Hepatic stellate cell (primary cell): ENCODE measurements at places on chromosomes 5 and 9.
A peak's percentile ranks its signal among the peaks of the same experiment; 100 is the strongest.

- no peak for DNase-seq
Measured at GRCh38 chr5:85893996-85894395, 723.7 kb upstream of the COX7C start.

DNA sequence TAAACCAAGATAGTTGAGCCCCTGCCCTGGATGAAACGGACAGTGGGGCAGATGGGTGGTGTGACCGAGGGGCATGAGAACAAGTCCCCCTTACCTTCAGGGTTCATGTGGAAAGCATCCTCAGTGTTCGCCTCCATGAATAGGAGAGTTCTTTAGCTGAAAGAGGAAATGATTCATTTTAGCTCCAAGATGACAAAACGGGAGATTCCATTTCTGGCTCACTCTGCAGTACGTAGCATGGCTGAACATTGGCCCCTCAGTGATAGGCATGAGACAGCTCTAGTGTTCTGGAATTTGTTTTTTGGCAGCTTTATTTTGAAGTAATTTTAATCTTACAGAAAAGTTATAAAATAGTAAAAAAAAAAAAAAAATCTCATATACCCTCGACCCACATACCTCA lies 70.2 kb upstream of the AGXT2 start:
- peak; percentile 14 for DNase-seq

DNA sequence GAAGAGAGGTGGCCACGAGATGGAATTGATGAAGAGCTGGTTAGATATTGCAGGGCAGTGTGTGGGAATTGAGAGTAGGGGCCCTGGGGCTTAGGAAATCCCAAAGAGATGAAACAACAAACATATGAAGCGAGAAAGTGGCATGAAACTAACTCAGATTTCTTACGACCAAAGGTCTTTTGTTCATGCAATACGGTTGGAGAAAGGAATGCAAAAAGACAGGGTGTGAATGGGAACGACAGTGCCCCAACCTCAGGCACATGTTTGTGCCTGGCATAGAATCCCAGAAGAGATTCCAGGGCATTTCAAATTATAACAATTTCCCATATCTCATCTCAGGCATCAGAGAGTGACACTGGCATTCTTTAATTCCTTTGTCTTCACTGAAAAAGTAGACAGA lies 199.2 kb downstream of the ACTL7B start:
- DNase-seq: no peak

- DNase-seq: no peak
Measured at GRCh38 chr5:138303372-138303771, 28.2 kb downstream of the CDC25C start.

DNA sequence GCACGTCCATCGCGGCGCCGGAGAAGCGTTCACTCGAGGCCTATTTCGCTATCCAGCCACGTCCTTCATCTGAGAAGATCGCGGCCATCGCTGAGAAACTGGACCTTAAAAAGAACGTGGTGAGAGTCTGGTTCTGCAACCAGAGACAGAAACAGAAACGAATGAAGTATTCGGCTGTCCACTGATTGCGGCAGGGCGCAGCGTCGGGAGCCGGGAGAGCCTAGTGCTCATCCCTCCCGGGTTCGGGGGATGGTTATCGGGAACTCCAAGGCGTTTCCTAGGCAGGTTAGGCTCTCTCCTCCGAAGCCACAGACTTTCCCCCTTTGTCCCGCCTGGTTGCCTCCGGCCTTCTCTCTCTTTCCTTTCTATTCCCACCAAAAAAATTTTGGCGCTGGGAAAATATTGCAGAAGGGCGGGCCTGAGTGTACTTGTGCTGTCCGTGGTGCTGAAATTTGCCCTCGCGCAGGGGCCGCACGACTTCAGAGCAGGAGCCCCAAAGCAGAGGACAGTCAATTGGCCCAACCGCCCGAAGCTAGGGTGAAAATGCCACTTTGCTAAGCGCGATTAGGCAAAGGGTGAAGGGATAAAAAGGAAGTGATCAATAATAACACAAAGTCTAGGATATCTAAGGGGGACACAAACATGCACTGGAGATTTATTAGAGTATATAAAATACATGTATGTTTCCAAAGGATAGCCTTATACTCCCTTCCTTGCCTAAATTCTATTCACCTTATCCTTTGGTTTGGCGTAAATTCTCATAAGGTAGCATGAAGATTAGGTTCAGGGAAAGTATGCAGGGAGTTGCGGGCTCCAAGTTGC lies 1.8 kb downstream of the POU4F3 start:
- DNase-seq: peak; percentile 61

DNA sequence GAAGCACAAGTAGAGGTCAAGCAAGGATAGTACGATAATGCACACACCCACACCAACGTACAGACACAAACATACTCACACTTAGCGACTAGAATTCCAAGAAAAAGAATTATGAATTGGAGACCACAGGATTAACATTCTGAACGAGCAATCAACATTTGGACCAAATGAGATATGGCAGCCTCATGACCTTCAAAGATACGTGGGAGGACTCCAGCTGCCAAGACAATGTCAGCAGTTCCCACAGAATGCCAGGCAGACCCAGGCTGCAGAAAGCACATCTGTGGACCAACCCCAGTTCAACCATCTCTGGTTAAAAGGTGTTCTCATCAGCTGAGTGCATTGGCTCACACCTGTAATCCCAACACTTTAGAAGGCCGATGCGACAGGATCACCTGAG lies 187.6 kb upstream of the GRAMD2B start:
- DNase-seq: no peak

- no peak for DNase-seq
Measured at GRCh38 chr9:110767559-110768063, 99.0 kb downstream of the MUSK start.

DNA sequence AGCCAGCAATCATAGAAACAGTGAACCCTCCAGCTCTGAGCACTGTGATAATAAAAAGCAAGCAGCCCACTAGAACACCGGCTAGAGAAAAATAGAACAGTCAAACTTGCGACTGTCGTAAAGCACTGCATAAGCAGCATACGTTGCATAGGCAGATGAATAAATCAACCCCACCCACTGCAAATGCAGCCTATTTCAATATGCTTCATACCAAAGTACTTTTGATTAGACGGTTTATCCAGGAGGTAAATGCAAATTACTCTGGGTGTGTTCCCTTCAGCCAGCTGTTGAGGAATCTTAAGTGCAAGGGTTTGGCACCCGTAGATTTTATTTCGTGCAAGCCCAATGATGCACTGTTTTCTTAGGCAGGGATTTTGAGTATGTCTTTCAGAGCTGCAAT lies 32.1 kb upstream of the ANKRD18A start:
- DNase-seq: no peak

- no peak for DNase-seq
Measured at GRCh38 chr5:179171816-179172745, 111.9 kb downstream of the ZNF354C start.

- no peak for DNase-seq
Measured at GRCh38 chr5:158570502-158570901, 529.2 kb downstream of the EBF1 start.

GRCh38 chr5:89187883-89188465 lies 305.0 kb upstream of the MEF2C start:
- DNase-seq: no peak

GRCh38 chr9:78396087-78396486 lies 99.2 kb downstream of the PSAT1 start:
- DNase-seq: no peak

DNA sequence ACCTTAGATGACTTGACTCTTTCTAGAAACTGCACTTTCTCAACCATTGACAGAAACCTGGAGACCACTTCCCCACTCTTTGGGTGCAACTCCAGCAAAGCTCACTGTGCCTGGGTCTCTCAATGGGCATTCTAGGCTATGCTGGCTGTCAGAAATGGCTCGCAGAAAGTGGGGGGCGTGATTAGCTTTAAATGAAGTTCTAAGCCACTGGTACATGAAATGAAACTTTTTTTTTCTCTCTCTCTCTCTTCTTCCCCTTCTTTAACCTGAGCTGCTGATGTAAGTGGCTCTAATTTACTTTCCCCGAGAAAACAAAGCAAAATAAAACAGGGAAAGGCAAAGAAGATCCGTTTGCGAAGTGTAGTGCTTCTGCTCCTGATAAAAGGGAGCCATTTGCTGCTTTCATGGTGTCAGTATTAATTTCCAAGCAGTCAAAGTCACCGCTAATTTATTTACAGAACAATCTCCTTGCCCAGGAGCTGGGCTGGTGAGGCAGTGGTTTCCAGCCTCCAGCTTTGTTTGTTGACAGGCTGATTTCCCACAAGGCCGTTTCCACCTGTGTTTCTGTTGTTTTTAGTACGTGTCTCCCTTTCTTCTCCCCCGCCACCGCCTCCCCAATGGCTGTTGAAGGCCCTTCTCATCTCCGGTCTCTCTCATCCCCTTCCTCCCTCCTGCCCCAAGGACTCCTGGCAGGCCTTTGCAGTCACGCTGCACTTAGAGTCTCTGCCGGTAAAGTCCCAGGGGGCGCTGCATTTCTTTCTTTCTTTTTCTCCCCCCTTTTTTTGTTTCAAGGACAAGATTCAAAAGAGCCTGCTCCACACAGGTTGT lies 422.9 kb downstream of the EBF1 start:
- DNase-seq: no peak

GRCh38 chr5:98927242-98927988 lies 1.4 kb downstream of the CHD1 start:
- peak; percentile 39 for DNase-seq

DNA sequence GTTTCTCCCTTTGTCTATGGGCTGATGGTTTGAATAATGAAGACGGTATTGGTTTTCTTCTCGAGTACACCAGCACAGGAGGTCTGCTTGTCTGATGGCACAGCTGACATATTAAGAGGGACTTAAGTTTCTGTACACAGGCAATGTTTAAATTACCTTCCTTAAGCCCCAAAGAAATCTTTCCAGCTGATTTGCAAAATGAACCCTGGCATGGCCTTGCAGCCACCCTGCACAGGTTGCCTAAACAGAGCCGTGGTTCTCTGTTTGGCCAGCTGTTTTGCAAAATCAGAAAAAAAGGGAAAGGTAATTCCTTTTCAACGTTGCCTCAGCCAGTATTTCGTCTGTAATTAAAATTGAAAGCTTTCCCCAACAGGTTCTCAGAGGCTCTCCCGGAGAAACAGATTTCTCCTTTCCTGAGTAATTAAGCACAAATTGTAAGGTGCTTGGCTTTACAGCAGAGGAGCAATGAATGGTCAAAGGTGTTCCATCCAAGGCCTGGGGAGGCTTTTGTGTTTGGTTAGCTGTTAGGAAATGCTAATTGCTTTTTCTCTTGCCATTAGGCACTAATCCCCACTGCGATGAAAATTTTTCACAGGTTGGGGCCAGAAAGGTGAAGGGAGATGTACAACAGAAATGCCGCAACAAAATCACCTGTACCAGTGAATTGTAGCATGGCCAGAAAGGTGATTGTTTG lies 138.9 kb downstream of the RASEF start:
- DNase-seq: no peak
